ENCODE measurements at places on chromosomes 12 and 14.

DNA sequence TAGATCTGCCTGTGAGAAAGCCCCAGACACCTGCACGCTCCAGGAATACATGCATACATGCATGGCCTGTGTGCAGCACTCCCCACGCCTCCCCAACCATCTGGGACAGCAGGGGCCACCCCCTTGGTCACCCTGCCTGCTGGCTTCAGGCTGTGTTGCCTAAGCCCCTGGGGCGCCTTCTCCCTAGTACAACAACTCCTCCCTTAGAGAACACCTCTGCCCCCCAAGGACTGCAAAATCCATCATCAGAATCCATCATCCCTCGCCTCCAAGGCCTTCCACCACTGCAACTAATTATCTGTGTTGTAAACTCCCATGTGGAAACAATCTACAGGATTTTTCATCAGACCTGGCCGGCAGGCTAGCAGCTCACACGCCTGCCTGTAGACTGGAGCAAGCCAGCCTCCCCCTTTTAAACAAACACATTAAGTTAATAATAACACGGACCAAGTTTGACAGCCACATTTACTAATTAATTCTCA is 36.8 kb downstream of the ZFP36L1 start:
- DNase-seq: no peak

GRCh38 chr12:132527883-132528264 is 37.9 kb downstream of the FBRSL1 start:
- DNase-seq: no peak

GRCh38 chr14:104202259-104203070 is 64.1 kb downstream of the KIF26A start:
- DNase-seq: no peak

GRCh38 chr14:22668417-22668816 is 24.3 kb upstream of the OR6J1 start:
- no peak for DNase-seq

- DNase-seq: no peak
Measured at GRCh38 chr12:64044191-64044590, 177.9 kb downstream of the KICS2 start.

GRCh38 chr12:1469070-1469469 is 125.3 kb downstream of the FBXL14 start:
- DNase-seq: no peak

DNA sequence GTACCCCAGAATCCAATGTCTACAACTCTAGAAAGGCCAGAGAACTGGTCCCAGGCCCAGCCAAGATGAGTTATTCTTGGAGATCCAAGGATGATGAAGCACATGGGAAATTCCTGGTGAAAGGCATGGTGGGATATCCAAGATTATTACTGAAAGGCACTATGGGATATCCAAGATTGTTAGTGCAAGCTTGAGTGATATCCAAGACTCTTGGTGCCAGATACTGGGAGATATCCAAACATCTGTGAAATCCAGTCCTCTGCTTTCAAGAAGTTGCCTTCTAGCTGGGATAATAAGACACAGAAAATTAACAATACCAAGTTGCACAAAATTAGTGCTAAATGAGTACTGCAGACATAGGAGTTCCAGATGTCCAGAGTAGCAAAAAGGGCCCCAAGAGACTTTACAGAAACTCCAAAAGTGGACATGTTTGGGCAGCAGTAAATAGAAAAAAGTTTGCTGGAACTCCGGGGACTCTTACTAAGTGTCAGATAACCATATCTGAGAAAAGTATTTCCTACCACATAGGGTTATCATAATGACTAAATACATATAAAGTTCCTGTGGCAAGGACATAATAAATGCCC is 34.6 kb downstream of the PHLDA1 start:
- DNase-seq: no peak

GRCh38 chr12:64749461-64750200 is 9.6 kb downstream of the GNS start:
- DNase-seq: no peak

DNA sequence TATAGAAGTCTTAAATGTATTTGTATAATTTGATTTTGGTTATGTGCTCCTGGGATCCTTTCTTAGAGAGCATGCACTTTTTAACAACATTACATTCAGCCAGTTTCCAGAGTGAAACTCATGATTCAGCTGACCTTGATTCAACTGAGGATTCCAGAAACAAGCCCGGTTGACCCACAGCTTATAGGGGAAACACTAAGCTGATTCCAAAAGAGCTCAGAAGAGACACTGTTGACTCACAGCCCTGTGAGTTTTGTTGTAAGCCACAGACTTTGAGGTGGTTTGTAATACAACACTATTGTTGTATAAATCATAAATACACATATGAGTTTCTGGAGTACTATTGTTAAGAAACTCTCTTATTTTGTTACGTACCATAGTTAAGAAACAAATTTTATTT is 133.8 kb upstream of the MGAT4C start:
- no peak for DNase-seq

- no peak for DNase-seq
Measured at GRCh38 chr14:22433069-22433468, 156.0 kb downstream of the DAD1 start.

GRCh38 chr12:23855813-23856212 is 93.7 kb downstream of the SOX5 start:
- DNase-seq: no peak

- DNase-seq: no peak
Measured at GRCh38 chr14:21526672-21527317, 649 bp upstream of the SALL2 start.

GRCh38 chr12:78241446-78241845 is 410.8 kb downstream of the NAV3 start:
- DNase-seq: no peak

- no peak for DNase-seq
Measured at GRCh38 chr14:85529803-85530574, at the start of gene FLRT2. TSS of gene FLRT2 (plus strand) at chr14:85530144. CDS start at chr14:85621515, 91,371 bp downstream.

DNA sequence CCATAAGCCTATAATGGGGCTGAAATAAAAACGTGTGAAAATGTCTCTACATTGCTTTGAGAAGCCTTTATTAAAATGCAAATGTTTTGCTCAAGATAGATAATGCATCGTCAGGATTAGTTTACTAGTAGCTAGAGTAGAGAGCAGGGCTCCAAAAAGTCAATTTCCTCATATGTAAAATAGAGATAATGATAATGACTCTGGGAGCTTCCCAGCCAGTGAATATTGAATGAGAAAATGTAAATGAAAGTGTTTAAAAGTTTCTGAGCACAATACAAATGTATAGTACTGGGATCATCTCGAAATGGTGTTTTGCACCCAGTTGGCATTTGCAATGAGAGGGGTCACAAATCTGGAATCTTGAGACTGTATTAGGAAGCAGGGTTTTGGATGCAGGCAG is 135.3 kb downstream of the OTOGL start:
- DNase-seq: no peak

DNA sequence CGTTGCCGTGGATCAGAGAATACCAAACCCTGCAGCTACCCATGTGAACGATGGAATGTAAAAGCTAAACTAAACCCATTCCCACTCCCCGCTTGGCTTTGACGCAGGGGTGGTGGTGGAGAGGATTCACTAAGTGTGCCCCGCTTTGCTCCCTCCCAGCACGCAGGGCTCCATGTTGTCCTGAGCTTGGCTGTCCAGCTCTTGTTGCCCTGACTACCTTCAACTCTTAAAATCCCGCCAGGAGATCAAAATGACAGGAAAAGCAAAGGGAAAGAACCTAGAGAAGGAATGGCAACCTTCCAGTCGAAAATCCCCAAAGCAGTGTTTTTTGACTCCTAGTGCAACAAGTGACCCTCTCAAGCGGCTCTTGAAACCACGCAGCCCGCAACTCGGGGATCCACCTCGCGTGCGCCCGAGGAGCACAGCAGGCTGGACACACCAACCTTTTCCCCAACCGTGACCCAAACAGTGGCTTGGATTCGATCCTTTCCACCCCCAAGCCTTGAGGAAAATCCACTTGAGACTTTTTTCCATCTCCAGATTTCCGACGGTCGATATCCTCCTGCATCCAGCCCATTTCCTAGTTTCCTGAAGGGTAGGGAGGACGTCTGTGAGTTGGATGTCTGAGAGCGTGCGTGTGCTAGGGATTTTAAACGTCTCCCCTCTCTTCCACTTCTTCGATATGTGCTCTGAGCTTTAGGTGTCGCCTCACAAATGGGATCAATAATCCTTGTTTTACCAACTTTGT is 1.4 kb downstream of the SYT10 start:
- no peak for DNase-seq

GRCh38 chr12:108515916-108516315 is 839 bp downstream of the FICD start:
- no peak for DNase-seq

DNA sequence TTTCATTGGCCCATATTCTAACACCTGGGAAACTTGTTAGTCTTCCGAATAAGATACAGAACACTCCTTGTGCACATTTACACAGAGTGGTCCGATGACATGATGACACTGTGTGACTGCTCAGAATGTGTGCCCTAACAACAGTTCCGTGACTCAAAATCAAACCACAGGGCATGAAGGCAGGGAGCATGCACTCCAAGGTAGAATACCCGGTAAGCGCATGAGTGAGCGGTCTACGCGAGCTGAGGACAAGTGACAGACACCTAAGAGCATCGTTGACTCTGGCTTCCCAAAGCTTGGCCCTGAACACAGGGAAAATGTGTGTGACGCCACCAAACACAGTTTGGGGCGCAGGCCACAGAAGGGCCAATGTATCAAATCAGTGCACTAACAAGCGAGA is 18.6 kb downstream of the CLIP1 start:
- no peak for DNase-seq

GRCh38 chr12:75672200-75672599 is 160.8 kb upstream of the KRR1 start:
- no peak for DNase-seq
